ENCODE measurements at places on chromosomes 5 and 9.

DNA sequence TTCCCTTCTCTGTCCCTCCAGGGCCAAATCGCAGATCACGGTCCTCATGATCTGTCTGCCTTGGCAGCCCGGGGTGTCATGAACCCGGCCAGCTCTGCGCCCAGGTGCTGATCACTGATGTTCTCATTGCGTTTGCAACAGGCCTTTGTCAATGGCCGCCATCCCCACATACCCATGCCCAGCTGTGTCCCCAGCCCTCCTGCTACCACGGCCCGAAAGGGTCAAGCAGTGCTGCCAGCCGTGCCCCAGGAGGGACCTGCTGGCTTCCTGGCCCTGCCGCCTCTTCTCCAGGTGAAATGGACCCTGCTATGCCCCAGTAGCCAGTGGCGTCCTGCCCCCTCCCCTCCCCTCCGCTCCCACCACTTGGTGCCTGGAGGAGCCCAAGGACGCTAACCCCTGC is 12.8 kb upstream of the VAV2 start:
- no peak for DNase-seq

GRCh38 chr5:163658702-163659567 is 153.5 kb downstream of the MAT2B start:
- no peak for DNase-seq

DNA sequence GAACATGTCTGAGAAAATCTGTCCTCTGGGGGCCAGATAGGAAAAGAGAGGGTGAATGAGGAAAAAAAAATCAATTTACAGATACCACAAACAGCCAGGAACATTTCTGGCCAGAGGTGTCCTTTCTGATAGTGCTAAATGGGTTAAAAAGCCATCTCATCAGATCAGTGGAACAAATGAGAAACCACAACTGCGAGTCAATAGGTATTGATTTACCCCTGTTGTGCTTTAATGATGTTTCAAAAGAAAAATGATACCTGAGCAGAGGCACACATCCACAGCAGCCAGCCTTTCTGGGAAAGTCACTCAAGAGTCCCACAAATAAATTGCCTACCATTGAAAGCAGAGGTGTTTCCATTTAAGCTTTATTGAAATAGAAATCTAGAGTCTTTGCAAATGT is 79.3 kb upstream of the PTGER4 start:
- no peak for DNase-seq

- DNase-seq: no peak
These were observed 18.4 kb downstream of the GM2A start for GRCh38 chr5:151271336-151271735.

- DNase-seq: no peak
These were observed 65.2 kb downstream of the MSX2 start for GRCh38 chr5:174789596-174789995.

DNA sequence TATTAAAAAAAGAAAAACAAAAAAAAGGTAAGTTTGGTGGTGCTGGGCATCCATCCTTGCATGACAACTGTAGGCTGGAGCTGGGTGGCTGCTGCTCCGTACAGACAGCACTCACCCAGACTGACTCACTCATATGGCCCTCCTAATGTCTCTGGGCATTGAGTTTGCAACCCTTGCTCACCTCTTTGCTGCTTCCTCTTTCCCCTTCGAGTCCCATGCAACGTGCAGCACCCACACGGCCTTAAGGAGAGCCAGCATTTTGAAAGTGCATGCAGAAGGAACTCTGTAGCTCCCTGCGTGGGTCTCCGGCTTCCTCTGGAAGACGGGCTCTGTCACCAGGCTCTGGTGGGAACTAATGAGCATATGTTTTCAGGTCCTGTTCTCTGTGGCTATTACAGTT is 60.5 kb upstream of the ENTREP1 start:
- DNase-seq: no peak

DNA sequence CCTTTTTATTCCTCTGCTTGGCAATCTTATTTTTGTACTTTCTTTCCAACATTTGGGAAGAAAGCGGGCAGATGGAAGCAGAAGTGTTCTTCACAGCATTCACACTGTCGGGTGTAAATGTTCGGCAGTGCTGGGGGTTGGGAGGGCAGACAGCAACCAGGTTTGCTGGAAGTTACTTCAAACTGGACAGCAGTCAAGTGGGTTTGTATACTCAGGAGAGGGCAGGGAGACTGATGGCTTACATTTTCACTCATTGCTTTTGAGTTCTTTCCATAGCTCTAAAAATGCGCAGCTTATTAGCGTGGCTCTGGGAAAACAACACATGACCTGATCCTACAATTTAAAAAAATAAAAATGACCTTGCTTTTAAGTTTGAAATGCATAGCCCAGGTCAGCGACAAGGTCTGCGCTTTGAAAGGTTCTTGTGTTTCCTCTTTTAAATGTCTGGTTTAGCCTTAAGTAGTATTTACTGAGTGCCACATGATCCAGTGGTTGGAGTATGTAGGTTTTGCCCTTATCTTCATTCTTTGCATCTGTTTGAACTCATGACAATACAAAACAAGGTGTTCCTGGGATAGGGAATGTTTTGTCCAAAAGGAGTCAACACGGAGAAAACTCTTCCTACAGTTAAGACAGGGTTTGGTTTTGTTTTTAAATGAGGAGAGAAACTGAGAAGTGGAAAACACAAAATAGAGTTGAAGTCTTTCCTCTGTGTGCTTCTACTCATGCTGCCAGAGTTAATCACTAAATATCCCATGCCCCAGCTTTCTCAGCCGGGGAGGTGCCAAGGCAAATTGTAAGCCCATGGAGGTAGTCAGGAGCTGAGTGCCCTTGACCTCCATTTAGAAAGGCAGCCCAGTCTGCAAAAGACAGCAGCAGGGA is 132.7 kb upstream of the DMRT1 start:
- no peak for DNase-seq

- DNase-seq: no peak
These were observed 63.9 kb upstream of the TNFAIP8 start for GRCh38 chr5:119291877-119292276.

DNA sequence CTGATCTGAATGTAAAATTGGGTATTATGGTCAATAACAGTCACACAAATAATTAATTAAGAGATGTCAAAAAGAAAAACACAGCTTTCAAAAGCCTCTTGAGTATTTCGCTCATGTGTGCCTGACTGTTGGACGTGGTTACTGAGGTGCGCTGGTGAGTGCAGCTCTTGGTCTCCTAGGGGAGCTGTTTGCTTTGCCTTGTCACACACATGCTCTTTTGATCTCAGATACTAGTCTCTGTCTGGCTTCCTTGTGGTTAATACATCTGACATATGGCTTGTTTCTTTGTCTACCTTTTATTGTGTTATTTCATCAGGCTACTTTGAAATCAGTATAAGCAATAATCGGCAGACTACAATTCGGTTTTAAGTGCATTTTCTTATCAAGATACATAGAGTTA is 51.5 kb downstream of the PCSK1 start:
- no peak for DNase-seq

DNA sequence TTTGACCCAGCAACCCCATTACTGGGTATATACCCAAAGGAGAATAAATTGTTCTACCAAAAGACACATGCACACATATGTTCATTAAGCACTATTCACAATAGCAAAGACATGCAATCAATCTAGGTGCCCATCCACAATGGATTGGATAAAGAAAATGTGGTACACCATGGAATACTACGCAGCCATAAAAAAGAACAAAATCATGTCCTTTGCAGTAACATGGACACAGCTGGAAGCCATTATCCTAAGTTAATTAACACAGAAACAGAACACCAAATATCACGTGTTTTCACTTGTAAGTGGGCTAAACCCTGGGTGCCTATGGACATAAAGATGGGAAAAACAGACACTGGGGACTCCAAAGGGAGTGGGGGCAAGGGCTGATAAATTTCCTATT is 46.6 kb downstream of the KLHL3 start:
- no peak for DNase-seq

- no peak for DNase-seq
These were observed 78.3 kb upstream of the RNU6ATAC start for GRCh38 chr9:134242706-134243105.

DNA sequence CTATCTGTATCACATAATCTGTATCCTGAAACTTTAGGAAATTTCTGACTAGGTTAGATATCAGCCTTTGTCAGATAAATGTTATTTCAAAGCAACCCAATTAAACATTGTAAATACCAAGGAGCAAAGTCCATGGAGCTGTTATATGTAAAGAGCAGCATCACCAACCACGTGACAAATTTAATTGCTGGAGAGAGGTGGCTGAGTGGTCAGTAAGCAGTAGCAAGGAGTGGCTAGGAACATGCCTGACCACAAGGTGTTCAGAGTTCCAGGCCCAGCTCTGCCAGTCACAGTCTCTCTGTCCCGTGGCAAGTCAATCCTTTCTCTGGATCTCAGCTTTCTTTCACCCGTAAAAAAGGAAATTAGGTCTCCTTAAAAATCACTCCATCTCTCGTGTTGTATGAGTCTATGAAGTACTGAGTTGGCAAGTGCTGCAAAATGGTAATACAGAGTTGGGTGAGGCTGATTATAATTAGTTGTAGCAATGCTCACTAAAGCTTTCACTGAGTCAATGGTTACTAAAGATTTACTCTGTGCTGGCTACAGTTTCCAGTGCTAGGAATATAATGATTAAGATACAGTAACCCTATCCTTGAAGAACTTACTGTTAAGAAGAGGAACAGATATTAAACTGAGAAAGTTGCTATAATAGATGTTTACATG is 166.1 kb downstream of the GNAQ start:
- no peak for DNase-seq

DNA sequence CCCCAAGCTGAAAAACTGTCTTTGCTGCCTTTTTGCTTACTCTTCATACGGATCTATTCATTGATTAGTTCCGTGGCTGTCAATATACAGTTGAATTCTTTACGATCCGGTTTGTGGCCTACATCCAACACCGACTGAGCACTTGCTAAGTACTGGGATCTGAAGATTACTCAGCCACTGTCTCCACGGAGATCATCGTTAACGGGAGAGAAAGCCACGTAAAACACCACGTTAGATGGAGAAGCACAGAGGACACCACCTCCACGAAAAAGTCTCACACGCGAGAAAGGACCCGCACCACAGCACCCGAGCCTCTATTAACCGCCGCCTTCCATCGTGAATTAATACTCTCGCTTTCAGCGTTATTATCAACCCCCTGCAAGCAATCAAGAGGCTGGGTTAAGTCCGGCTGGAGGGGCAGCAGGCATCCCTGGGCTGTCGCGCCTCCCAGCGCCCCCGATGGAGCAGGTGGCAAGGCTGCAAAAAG is 650 bp downstream of the ELP1 start:
- no peak for DNase-seq
